ENCODE measurements at places on chromosomes 4 and X.

- no peak for DNase-seq
Observed at GRCh38 chr4:38056011-38056685, 96.0 kb downstream of the PTTG2 start.

DNA sequence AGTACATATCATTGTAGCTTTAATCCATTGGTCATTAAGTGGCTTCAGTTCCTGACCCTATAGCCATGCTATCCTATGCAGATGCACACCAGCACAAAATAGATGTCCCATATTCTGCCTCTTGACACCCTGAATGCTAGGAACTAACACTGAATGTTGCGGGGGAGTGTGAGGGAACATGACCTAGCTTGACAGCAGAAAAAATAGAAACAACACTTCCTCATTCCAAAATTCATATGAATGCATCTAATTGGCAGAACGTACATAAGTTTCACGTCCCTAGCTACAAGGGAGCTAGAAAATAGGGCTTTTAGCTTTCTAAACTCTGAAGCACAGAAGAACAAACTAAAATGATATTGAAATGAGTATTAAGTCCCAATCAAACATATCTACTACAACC is 14.4 kb upstream of the DCAF8L1 start:
- no peak for DNase-seq

- no peak for DNase-seq
Observed at GRCh38 chrX:153446636-153446936, 730 bp upstream of the TREX2 start.

DNA sequence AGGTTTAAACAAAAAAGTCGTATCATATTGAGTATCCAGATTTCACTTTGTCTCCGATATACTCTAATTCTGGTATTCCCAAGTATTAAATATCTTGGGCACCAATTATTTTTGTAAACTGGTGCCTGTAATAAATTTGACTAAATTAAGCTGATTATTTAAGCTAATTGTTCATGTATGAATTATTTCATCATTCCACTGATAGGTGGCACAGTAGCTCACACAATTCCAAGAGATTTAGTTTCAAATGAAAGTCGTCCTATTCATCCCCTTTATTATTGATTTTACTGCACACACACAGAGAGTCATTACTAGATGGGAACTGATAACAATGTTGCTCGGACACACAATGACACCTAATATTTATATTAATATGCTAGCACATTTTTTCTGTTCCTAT is 432.4 kb downstream of the DMD start:
- DNase-seq: no peak

GRCh38 chrX:28010875-28011274 is 29.6 kb upstream of the DCAF8L1 start:
- DNase-seq: no peak

GRCh38 chr4:38162240-38162784 is 202.1 kb downstream of the PTTG2 start:
- DNase-seq: no peak

GRCh38 chrX:14697451-14697850 is 168.1 kb downstream of the GLRA2 start:
- peak; percentile 12 for DNase-seq

- no peak for DNase-seq
Observed at GRCh38 chr4:183875251-183875825, 29.8 kb upstream of the STOX2 start.

GRCh38 chr4:189613207-189613606 is 327.5 kb upstream of the FRG1 start:
- DNase-seq: no peak

DNA sequence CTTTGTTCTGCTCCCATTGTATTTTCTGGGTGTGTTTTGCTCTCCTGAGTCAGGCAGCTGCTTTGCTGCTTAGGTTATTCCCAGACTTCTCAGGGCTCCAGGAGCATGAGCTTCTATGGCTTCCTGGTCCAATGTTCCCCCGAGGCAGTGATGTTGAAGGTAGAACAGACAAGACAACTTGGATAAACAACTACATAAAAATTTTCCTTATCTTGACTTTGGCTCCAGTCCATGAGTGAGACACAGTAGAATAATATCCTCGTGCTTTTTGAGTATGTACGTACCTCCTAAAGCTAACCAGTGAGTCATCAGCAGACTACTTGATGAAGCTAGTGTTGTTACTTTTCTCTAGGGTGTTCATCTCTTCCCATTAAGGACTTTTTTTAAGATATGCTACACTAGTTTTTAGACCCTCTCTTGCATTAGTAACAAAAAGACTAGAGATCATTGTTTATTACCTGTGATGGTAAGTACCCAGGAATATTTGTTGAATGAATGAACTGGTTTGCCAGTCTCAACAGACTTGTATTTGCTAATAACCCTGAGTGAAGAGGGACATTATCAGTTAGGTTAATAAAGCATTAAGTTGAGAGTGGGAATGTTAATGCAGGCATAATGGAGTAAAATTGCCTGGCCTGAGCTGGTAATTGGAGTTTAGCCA is 131.9 kb downstream of the FHIP1A start:
- DNase-seq: no peak

DNA sequence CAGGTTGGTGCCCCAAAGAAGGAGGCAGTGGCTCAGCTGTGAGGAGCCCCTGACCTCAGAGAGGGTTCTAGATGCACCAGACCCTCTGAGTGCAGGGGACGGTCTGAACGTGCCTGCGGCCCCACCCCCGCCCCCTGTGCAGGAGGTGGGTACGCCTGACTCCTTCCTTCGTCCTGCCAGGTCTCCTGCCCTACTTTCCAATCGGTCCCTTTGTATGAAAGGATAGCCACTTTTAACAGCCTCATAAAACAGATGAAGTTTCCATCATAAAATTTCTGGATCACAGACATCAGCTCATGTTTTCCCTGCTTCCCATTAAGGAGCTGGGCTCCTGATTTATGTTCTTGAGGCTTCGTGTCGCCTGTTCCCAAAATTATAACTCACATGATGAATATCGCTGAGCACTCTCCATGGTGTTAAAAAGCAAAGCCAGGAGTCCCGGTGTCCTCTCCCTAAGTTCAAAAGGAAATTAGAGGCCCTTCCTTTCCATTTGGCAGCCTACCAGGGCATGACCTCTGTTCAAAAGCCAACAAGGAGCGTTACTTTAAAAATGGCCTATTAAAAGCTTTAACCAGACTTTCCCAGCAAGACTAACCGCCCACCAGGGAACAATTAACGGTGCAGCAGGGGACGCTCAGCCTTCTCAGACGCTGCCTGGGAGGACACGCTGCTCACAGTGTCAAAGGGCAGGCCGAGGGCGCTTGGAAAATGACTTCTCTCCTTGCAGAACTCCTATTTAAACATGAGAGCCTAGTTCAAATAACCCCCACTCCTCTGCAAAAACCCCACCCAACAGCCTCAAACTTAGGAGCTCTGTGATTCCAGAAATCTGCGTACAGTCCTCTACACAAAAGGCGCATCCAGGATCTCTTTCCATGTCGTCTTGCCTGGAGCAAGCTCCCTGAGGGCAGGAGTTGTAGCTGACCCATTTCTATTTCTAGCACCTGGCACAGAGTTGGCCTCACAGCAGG is 181.9 kb downstream of the AFAP1 start:
- DNase-seq: no peak

DNA sequence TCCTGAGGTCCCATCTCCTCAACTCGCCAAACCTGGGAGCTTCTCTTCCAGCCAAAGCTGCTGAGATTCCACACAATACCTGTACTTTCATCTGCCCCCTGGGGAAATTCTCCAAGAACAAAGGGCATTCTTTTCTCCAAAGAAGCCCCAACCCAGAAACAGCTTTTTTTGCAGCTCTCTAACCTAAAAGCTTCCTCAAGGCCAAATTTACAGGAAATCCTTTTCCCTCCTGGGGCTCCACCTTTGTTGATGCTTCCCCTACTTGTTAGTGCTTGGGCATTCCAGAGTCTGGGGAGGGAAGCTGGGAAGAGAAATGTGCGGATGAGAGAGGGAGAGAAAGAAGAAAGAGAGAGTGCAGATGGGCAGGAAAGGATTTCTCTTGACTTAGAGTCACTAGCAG is 24.3 kb downstream of the ZBTB33 start:
- DNase-seq: no peak

GRCh38 chr4:82753725-82754410 is 44.7 kb downstream of the SCD5 start:
- no peak for DNase-seq

- DNase-seq: no peak
Observed at GRCh38 chr4:43224559-43224958, 332.0 kb downstream of the GRXCR1 start.

DNA sequence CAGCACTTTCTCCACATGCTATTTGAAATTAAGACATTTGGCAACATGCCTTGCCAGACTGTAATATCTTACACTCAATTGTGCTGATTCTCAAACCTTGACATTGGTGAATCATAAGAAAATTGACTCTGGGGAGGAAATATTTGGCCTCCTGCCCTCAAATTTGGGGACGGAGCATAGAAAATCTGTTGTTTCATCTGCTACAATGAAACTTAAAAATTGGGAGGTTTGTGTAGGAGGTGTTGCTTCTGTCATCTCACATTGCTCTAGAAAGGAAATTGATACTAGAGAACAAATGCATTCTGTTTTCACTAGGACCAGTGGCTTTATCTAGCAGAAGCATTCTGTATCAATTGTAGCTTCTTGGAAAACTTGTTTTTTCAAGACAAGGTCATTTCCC is 5.3 kb downstream of the OCRL start:
- DNase-seq: no peak

GRCh38 chrX:105543283-105543682 is 279.1 kb upstream of the NRK start:
- no peak for DNase-seq

DNA sequence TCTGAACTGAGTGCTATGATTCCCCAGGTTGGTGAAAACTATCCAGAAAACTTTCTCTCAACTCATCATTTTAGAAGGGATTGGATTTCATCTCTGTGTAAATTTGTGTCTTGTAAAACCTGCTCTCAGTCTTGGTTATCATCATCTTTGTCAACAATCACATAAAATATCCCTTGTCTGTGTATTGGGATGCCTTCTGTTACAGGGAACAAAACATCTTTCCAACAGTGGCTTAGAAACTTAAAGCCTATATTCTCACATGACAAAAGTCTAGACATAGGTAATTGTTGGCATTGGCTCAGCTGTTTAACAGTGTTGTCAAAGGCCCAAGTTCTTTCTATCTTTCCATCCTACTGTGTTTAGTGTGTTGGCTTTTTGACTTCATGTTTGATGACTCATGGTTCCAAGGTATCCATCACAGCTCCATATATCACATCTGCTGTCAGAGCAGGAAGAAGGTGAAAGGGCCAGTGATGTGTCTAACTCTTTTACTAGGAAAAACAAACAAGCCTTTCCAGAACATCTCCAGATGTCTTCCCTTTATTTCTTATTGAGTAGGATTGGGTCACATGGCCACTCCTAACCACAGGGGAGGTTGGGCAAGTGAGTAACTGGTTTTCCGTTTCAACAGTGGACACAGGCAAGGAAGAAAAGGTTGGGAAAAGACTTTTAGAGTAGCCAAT is 65.0 kb downstream of the PHEX start:
- no peak for DNase-seq

DNA sequence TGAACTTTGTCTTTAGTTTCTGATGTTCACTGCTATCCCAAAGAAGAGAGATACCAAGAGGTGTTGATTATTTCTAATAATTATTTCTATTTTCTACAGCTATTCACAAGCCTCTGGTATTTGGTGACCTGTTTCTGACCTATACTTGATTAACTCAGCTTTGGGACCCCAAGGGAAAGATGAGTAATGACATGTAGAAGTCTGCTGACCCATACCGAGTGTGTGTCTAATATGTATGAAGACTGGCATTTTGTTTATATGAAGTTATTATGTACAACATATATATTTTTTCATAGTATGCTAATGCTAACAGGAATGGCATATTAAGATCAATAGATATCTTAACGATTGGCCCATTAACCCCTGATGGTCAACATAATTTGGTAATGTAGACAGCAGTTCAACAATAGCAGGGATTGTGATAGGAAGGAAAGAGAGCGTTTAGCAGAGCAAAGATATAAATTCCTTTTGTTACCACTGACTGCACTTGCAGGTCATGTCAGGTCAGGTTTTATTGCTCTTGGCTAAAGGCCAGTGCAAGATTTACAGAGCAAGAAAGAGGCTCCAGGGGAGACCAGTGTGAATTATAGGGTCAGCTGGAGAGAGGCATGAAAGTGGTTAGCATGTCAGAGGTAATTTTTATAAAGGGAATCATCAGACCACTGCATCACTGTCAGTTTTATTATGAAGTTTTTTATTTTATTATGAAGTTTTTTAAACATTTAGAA is 94.7 kb upstream of the DIPK2B start:
- DNase-seq: no peak

DNA sequence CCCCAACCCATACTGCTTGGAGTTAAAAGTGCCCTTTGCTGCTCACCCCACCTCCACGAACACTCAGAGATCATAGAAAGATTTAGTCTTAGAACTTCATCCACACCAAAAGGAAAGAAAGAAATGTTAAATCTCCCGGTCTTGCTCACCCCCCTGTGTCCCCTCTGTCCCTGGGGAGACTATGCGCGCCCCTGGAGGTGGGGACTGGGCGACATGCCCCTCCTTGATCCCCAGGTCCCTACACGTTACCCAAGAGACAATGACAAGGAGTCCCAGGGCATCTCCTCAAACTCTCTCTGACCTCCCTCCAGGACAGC is 620 bp downstream of the ITM2A start:
- no peak for DNase-seq

DNA sequence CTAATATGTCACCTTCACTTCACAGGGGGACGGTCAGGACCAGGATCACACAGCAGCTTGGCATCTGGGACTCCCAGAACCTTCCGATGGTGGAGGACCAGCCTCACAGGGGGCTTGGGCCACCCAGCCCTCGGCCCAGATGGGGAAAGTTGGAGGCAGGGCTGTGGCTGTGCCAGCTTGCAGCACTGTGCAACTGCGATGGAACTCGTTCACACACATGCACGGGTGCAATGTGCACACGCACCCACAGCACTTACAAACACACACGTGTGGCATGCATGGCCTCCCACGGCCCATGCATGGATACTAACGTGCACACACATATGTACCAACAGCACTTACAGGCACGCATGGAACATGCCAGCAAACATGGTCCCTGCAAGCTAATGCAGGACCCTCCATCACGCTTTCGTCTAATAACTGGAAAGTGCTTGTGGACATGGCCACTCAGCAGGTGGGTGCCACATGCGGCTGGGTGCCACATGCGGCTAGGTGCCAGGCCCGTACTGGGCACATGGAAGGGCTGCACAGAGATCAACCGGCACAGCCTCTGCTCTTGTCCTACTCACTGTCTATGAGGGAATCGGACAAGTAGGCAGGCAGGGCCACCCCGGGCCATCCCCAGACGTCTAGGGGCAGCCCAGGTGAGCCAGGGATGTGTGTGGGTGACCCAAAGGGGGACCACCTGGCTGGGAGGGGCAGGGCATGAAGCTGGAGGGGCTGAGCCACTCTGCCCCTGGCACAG is 63.2 kb downstream of the ADRA2C start:
- DNase-seq: no peak

GRCh38 chr4:184346682-184347081 is 127.7 kb downstream of the IRF2 start:
- DNase-seq: no peak

DNA sequence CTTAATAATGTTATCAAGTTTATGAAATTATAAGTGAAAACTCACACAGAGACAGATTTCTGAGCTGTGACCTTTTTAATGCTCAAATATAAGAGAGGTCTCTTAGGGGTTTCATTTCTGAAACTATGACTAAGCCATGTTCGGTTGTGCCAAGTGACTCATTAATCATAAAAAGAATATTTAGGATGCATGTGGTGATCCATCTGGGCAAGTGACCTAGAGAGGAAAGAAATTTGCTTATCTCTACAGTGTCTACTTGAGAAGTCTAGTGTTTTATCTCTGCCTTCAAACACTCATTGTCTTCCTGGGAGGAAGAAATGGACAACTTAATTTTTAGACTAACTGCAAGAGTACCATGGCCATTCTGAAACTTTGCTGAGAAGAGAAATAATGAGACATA is 545.3 kb upstream of the GRID2 start:
- no peak for DNase-seq

- DNase-seq: peak; percentile 32
Observed at GRCh38 chr4:153083447-153083947, 120.7 kb upstream of the TRIM2 start.

Data from stimulated activated CD4-positive, alpha-beta T cell treated with anti-CD3 and anti-CD28 coated beads, Interleukin-4, amount 100 ng/mL, for 4 hours (primary cell).